Kidney glomerular epithelial cell (primary cell): ENCODE measurements at places on chromosomes 1 and 21.

- DNase-seq, result no peak
These were observed 73.1 kb downstream of the GATAD2B start for GRCh38 chr1:153849487-153850185.

DNA sequence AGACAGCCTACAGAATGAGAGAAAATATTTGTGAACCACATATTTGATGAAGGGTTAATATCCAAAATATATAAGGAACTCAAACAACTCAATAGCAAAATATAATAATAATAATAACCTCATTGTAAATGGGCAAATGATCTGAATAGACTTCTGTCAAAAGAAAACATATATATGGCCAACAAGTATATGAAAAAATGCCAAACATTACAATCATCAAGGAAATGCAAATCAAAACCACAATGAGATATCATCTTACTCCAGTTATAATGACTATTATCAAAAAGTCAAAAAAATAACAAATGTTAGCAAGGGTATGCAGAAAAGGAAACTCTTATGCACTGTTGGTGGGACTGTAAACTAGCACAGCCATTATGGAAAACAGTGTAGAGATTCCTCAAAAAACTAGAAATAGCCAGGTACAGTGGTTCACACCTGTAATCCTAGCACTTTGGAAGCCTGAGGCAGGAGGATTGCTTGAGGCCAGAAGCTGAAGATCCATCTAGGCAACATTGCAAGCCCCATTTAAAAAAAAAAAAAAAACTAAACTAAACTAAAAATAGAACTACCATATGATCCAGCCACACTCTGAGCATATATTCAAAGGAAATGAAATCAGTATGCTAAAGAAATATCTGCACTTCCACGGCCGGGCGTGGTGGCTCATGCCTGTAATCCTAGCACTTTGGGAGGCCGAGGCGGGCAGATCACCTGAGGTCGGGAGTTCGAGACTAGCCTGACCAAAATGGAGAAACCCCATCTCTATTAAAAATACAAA is 17.3 kb upstream of the TRIM67 start:
- no peak for DNase-seq

DNA sequence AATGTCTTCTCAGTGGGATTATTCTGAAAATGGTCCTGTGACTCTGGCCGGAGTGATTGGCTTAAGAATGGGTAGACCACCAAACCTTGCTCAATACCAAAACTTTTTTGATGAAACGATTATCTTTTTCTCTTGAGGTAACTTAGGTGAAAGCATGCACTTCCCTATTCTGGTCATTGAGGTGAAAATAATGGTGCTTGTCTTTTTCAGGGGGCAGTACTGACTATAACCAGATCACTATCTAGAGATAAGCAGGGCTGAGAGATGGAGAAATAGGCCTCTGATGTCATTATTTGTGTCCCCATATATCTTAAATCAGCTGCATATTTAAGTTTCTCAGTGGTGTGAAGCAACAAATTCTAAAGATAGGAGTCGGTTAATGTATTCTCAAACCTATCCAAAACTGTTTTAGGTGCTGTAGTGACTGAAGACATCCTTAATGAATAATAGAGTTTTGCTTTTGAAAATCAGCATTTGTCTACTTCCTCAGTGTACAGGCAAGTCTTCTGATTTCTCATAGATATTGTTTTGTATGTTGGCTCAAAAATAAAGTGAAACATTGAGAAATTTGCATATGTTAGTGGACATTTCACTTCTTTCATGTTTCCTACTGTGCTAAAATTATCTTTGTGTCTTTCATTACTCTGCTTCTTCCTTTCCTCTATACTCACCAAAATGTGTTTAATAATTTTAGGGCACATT is 735.3 kb upstream of the ADGRL4 start:
- no peak for DNase-seq

DNA sequence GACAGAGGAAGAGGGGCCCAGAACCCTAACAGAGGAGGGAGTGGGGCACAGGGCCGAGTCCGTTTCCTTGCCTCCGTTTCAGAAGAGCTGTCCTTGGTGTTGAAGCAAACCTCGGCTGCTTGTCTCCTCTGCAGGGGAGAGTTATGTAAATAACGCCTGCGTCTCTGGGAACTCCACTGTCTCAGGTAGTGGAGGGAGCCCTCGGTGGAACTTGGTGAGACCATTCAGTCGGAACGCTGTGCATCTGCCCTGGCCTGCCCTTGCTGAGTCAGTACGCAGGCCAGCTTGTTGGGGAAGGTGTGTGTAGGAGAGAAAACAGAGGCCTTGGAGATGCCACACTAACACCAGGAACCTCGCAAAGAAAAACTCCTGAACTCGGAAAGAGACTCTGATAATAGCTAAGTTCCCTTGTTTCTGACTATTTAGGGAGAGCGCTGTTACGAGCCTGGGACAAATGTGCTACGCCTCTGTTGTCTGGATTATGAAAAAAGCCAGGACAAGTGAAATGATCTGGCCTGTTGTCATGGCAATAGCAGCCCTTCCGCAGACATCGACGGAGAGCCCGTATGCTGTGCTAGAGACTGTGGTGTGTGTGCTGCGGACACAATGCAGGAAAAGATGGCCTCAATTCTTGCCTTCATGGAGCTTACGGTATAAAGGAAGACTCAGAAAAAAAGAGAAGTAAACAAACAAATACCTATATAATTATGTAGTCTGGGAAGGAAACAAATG is 94.6 kb upstream of the AKT3 start:
- peak; percentile 95 for DNase-seq

DNA sequence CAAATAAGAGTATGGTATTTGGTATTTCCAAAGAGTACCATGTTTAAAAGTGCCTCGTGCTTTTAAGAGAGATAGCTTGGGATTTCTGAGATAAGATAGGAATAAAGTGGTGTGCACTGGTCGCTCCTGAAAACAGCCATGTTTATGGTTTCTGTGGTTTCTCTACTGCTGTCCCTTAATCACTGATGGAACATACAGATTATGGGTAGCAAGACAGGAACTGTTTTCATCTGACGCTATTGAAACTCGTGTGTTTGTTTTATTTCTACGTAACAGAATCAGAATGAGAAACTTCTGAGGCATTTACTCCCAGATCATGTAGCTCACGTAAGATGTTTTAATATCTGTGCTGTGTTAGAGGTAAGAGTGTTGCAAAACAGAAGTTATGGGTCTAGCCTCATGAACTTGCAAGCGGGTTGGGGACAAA is 126.0 kb downstream of the KIAA0319L start:
- no peak for DNase-seq

DNA sequence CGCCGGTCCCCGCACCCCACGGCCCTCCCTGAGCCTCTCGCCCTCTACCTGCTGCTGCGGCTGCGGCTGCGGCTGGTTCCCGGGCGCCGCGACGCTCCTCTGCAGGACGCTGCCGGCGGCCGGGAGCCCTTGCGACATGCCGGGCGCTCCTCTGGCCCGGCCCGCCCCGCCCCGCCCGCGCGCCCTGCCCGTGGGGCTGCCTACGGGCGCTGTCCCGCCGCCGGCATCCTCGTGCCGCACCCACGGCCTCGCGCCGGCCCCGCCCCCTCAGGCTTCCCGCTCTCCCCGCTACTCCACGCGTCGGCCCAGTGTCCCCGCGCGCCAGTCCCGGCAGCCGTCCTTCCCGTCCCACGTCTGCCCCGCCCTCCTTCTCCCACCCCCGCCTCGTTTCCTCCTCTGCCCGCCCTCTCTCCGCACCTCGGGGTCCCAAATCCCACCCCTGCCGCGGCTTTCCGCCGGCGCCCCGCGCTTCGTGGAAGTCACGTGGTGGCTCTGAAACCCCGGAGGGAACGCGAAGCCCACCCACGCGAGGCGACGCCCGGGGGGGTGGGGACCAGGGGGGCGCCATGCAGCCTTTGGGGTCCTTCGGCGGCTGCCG is at the start of gene BATF3:
BATF3 (minus strand) TSS at position 216 of the 598 bp plus-strand sequence; CDS start at position 138, 78 bp downstream.
- no peak for DNase-seq

DNA sequence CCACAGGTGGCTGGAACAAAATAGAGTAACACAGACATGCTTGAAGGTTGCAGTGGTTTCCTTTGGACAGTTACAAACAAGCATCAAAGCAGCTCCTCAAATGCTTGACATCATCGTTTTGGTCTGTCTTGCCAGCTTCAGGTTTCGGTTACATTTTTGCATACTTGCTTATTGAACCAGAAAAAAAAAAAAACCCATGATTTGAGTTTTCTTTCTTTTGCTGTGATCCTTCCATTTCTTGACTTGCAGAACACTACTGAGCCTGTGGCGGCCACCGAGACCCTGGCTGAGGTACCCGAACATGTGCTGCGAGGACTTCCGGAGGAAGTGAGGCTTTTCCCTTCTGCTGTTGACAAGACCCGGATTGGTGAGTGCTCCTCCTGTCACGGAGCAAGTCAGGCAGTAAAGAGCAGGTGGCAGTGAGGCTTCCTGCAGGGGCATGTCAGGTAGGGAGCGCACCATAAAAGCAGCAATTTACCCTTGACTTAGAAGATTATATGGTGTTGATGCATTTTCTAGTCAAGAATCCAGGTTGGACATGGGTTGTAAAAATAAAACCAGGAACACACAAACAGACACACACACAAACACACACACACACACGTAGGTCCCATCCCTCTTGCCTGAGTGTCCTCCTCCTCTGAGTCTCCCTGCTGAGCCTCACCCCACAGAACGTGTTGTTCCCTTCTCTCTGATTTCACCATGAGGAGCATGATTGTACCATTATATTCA is 30.9 kb downstream of the PRDM2 start:
- DNase-seq, result peak; percentile 65
